Tibial artery (tissue), 4 donors: ENCODE measurements at places on chromosomes 5 and 9.

DNA sequence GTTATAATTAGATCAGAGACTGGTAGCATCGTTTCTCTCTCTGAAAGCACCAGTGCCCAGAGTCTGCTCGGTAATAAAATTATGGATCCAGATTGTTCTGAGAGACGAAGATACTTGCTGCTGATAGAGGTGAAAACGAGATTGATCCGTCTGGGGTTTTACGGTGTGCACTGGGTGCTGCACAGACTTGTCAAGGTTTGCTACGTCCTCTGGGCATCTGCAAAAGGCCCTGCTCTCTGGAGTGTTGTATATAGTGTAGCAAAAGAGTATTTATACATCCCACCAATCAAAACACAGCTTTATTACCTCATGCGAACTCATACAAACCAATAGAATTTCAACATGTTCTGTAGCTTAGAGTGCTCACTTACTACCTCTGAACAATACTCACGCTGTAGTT is 219.3 kb downstream of the PBX3 start:
- no peak overlapping the region for H3K4me3 ChIP-seq
- no peaks in the 10 kb centered on the region for H3K27me3 ChIP-seq
- no peak for DNase-seq
- H3K36me3 ChIP-seq, result no peaks in the 10 kb centered on the region

DNA sequence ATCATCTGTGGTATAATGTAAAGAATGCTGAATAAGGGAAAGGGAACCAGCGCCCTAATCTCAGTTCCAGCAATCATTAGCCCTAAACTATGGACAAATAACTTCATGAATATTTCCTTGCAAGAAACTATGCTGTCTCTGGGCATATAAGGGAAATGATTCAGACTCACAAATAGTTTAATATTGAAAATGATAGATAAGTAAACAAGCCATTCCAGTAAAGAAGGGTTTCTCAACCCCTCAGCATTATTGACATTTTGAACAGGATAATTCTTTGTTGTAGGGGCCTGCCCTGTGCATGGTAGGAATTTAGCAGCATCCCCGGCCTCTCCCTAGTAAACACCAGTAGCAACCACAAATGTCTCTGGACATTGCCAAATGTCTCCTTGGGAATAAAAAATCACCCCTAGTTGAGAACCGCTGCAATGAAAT is 23.8 kb downstream of the C5 start:
- no peaks in the 10 kb centered on the region for H3K27me3 ChIP-seq
- H3K36me3 ChIP-seq, result peaks cover 4% of the 10 kb centered on the region
- DNase-seq, result no peak
- no peak overlapping the region for H3K27ac ChIP-seq
- no peak overlapping the region for H3K4me3 ChIP-seq

GRCh38 chr5:179862296-179862695 is 3.7 kb upstream of the MRNIP start:
- no peak overlapping the region for H3K27ac ChIP-seq
- DNase-seq, result no peak
- peaks cover 56% of the 10 kb centered on the region for H3K36me3 ChIP-seq
- H3K4me3 ChIP-seq, result no peak overlapping the region
- H3K4me1 ChIP-seq, result peaks cover 16% of the 10 kb centered on the region

DNA sequence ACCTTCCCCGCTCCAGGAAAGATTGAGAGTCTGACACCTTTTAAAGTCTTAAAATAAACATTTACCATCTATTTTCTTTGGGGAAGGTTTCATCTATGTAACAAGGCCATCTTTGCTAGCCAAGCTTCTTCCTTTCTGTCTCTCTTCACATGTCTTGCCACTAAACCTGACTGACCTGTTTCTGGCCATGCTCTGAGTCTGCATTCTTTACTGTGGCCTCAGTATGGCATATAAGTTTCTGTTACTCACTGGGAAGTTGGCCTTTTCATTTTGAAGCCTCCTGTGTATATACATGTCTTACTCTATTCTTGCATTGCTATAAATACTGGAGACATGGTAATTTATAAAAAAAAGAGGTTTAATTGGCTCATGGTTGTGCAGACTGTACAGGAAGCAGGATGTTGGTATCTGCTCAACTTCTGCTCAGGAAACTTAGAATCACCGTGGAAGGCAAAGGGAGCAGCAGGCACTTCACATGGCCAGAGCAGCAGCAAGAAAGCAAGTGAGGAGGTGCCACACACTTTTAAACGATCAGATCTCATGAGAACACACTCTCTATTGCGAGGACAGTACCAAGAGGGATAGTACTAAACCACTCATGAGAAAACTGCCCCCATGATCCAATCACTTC is 48.1 kb downstream of the KCNV2 start:
- no peaks in the 10 kb centered on the region for H3K27me3 ChIP-seq
- no peak overlapping the region for H3K4me3 ChIP-seq
- no peak for DNase-seq
- no peak overlapping the region for H3K27ac ChIP-seq

DNA sequence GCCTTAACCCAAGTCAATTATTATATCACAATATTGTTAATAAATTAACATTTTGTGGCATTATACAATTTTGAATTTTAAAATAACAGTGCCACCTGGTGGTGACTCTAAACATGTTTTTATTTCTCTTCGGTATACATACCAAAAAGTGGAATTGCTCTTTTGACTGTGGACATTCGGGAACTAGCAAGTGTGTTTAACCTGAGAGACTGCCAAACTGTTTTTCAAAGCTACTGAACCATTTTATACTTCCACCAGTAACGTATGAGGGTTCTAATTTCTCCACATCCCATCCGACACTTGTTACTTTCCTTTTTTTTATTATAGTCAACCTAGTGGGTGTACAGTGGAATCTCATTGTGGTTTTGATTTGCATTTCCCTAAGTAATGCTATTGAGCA is 18.3 kb upstream of the HSDL2 start:
- peaks cover 12% of the 10 kb centered on the region for H3K4me1 ChIP-seq
- DNase-seq, result no peak
- no peaks in the 10 kb centered on the region for H3K36me3 ChIP-seq

DNA sequence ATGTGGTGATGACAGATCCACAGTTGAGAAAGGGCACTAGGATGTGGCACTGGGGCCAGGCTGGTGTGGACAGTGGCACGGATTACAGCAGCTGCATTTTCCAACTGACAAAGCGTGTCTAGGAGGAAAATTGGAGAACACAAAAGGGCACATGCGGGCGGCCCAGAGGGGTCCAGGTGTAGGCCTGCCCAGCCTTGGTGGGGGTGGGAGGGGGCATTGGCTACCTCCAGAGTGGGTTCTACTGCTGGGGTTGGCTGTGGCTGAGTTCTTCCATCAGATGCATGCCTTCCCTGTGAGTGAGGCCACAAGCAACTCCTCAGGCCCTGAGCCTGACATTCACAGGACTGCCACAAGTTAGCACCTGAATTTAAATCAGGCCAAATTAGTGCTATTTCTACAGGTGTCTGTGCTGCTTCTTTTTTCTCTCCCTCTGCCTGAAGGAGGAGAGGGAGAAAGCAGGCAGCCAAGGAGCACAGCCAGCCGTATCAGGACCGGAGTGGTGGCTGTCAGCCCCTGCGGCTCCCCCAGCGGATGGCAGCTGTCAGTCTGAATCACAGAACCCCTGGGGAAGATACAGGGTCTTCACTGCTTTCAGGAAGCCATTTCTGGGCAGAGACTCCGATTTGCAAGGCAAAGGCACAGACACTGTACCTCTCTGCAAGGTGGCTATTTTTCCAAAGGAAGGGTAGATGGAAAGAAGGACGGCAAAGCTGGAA is 464.2 kb downstream of the SPOCK1 start:
- DNase-seq, result no peak
- H3K4me1 ChIP-seq, result no peaks in the 10 kb centered on the region
- no peaks in the 10 kb centered on the region for H3K27me3 ChIP-seq
- no peak overlapping the region for H3K27ac ChIP-seq
- no peak overlapping the region for H3K4me3 ChIP-seq

DNA sequence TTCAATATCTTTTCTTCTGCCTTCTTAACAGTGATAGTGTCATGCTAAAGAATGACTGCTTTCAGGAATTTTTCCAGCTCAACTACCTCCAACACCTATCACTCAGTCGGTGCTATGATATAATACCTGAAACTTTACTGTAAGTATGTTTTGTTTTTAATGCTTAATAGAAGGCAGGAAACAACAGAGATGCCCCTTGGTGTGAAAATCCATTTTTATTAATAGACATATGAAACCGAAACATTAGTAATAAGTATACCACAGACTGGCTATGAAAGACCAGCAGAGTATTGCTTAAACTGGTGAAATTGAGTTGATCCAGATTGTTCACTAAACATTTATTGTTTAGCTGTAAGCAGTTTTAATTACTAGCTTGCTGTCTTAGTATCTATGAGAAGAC is 25.2 kb downstream of the SKP2 start:
- H3K27ac ChIP-seq, result no peak overlapping the region
- no peak for DNase-seq
- H3K4me1 ChIP-seq, result no peaks in the 10 kb centered on the region
- H3K27me3 ChIP-seq, result no peaks in the 10 kb centered on the region
